Sigmoid colon (tissue), 7 donors: ENCODE measurements at places on chromosomes 3 and 15. TPM values are rescaled to one million over a fixed set of nuclear protein-coding genes. Genes with fewer than 3 reads are reported as not detected.

The NUSAP1 gene
- polyA plus RNA-seq = 10.9 TPM

The PLA2G4E gene
- polyA plus RNA-seq = 0.13 TPM

The BCHE gene
- polyA plus RNA-seq = 5.5 TPM

The EPHA3 gene
- 1.6 TPM for polyA plus RNA-seq

The KBTBD13 gene
- not detected for polyA plus RNA-seq

The LIPH gene
- polyA plus RNA-seq = 37.1 TPM

The NR2F2 gene
- polyA plus RNA-seq = 12.9 TPM

The HRG gene
- not detected for polyA plus RNA-seq

The CD47 gene
- polyA plus RNA-seq = 74.9 TPM

The UTS2B gene
- polyA plus RNA-seq = not detected

The GATA2 gene
- polyA plus RNA-seq = 0.46 TPM

The KNG1 gene
- polyA plus RNA-seq = 0.35 TPM

The COL6A6 gene
- not detected for polyA plus RNA-seq

The TFDP2 gene
- polyA plus RNA-seq = 15.7 TPM

The GOLGA8N gene
- polyA plus RNA-seq = 0.46 TPM

The ZNF197 gene
- 6.6 TPM for polyA plus RNA-seq

The CORO2B gene
- polyA plus RNA-seq = 0.46 TPM

The SLC51B gene
- polyA plus RNA-seq = 76.3 TPM

The SLC35G2 gene
- polyA plus RNA-seq = 0.69 TPM
